Common myeloid progenitor, CD34-positive (primary cell): ENCODE measurements at places on chromosomes 1 and 21.

DNA sequence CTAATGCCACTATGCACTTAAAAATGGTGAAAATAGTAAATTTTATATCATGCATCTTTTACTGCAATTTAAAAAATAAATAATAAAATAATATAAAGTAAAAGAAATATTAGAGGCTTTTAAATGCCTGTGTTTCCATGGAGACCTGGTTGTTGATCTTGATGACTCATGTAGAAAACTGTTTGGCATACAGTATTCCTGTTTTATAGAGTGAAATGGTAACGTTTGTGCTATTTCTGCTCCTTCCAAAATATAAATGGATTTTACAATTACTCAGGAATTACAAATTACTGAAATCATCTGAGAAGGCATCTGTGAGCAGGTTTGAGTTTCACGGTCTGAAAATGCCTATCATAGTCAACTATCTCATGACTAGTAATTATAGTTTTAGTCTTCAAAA is 98.4 kb upstream of the USP25 start:
- DNase-seq = peak; percentile 35

GRCh38 chr1:78464449-78464891 is 26.3 kb upstream of the PTGFR start:
- no peak for DNase-seq

GRCh38 chr1:202134645-202135172 is 9.8 kb downstream of the ARL8A start:
- no peak for DNase-seq

DNA sequence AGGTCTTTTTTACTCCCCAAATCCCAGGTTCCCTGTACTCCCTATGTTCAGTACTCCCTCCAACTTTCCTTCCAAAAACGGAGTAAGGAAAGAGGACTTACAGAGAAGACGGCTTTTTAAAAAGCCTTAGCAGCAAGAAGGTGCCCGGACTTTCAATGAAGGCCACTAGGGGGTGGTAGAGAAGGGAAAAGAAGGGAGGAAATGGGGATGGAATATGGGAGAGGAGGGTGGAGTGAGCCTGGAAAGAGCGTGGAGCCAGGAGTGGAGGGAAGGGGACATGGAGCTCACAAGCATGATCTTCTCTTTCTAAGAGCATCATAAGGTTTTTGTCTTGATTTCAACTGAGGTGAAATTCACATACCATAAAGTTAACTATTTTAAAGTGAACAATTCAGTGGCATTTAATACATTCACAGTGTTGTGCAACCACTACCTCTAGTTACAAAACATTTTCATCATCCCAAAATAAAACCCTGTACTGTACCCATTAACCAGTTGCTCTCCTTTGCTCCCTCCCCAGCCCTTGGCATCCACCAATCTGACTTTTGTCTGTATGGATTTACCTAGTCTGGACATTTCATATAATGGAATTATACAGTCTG is 129.9 kb downstream of the ZNF281 start:
- no peak for DNase-seq

- DNase-seq = no peak
Observed at GRCh38 chr1:70899735-70900134, 147.9 kb downstream of the PTGER3 start.

DNA sequence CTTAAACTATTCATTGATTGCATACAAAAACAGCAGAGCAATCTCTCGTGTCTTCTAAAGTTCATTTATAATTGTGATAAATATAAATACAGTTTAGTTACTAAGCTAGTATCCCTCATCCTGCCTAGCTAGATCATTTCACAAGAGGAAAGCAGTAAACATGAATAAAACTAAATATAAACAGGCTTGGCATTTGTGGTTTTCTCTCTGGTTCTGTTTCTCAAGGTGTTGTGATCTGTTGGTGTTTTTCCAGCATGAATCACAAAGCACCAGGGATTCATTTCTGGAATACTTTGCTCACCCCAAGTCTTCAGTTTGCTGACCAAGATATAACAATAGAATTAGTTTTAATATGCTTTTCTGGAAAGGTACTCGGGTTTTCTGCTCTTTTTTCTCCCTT is 32.7 kb upstream of the GLIS1 start:
- DNase-seq = no peak

DNA sequence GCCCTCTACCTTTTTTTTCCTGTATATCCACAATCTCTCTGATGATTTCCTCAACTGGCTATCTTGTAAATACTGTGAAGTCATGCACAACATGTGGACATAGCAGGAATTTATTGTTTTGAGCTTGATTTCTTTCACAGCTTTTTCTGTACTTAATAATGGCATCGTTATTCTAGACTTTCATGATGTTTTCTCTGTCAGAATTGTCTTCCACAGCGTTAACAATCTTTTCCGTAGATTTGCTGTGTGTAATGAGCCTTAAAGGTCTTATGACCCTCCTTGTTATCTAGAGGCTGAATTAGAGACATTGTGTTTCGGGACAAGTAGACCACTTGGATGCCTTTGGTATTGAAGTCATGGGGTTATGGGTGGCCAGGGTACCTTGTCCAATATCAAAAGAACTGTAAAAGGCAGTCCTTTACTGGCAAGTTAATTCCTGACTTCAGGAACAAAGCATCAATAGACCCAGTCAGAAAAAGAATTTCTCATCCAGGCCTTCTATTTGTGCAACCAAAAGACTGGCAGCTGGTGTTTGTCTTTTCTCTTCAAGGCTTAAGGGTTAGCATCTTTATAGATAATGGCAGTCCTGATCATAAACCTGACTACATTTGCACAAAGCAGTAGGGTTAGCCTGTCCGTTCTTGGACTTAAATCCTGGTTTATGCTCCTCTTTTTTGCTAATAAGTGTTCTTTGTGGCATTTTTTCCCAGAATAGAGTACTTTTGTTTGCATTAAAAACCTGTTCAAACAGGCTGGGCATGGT is 30.1 kb upstream of the CHAF1B start:
- DNase-seq = no peak

DNA sequence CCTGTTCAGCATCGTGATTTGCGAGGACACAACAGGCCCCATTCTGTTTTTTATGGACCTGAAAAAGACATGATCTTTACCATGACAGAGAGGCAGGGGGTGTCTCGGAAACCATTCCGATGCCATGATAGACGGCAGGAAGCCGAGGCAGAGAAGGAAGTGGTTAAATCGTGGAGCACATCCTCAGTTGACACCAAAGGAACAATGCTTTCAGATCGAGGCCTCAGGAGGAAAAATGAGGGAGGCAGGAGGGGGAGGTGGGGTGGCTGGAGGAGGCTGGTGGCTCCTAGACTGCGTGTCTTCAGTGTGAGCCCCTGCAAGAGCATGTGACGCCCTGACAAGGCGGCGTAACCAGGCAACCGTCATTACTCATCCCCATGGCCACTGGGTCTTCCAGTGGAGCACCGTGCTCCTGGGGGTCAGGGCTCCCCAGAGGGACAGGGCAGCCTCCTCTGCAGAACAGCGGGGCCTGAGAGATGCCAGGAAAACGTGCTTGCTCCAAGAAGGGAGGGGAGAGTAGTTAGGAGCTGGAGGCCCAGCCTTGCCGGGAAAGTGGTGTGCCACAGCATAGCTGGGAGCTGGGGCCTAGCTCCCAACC is 172.8 kb upstream of the TMEM51 start:
- DNase-seq = peak; percentile 5

DNA sequence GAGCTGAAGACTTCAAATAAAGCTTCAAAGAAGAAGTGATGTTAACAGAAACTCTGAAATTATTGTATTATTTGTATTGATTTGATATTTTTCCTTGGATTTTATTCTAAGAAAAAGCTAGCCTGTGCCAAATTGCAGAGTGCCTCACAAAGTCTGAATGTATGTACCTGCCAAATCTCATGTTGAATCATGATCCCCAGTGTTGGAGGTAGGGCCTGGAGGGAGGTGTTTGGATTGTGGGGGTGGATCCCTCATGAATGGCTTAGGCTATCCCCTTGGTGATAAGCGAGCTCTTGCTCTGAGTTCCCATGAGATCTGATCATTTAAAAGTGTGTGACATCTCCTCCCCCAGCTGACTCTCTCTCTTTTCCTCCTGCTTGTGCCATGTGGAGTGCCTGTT is 43.6 kb downstream of the ACKR1 start:
- DNase-seq = no peak

DNA sequence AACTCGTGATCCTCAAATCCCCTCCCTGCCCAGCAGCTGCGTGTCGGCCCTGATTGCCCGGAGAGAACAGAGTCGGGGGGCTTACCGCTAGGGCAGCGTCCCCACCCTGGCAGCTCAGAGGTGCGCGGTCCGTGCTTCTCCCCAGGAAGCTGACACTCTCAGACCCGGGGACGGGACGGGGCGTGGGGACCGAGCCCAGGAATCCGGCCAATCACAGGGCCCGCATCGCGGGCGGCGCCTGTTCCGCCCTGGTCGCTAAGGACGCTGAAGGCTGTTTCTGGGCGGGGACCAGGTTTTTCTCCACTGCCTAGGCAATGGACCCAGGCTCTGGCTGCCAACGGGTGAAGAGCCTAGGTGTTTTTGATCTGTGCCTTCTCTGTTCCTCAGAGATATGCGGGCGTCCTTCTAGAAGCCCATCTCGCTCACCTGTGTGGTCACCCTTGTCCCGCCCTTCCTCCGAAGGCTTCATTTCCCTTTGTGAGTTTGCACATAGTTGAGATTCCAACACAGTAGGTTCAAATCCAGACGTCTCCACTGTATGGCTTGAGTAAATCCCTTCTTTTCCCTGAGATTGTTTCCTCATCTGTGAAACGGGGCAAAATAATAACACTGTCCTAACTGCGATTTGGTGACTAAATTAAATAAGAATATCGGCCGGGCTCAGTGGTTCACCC is at the start of gene C1orf87:
TSS of gene C1orf87 (minus strand) at position 166 of the 674 bp plus-strand sequence. CDS start 1,127 bp downstream, outside the sequence.
- DNase-seq = no peak

DNA sequence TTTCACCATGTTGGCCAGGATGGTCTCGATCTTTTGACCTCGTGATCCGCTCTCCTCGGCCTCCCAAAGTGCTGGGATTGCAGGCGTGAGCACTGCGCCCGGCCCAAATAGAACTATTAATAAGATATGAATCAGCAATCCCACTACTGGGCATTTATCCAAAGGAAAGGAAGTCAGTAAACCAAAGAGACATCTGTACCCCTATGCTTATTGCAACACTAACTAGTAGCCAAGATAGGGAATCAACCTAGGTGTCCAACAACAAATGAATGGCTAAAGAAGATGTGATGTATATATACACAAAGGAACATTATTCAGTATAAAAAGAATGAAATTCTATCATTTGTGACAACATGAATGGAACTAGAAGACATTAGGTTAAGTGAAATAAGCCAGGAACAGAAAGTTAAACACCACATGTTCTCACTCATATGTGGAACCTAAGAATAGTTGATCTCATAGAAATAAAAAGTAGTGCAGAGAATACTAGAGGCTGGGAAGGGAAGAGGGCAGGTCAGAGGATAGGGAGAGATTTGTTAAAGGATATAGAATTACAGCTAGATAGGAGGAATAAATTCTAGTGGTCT is 48.8 kb downstream of the XPR1 start:
- DNase-seq = no peak

- DNase-seq = peak; percentile 91
Observed at GRCh38 chr1:148263128-148263905, 111.2 kb upstream of the NBPF11 start.

GRCh38 chr1:222095606-222096475 is 354.0 kb upstream of the DUSP10 start:
- DNase-seq = peak; percentile 44

GRCh38 chr1:21175670-21176581 is 771 bp downstream of the EIF4G3 start:
- DNase-seq = no peak

GRCh38 chr1:82731216-82731615 is 930.5 kb downstream of the ADGRL2 start:
- peak; percentile 20 for DNase-seq

DNA sequence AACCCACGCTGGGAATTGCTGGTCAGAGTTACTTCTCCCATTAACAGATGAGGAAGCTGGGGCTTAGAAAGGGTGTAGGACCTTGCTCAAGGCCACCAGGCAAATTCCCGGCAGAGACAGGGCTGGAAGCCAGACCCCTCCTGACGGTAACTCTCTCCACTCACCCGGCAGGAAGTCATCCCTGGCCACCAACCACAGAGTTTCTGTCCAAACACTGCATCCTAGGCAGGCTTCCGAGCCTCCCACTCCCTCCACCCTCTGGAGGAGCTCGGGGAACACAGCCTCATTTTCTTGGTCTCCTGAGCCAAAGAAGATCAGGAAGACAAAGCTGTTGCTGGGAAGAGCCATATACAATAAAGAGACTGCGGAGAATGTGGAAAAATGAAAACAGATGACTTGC is 25.0 kb upstream of the ZNF436 start:
- DNase-seq = no peak

DNA sequence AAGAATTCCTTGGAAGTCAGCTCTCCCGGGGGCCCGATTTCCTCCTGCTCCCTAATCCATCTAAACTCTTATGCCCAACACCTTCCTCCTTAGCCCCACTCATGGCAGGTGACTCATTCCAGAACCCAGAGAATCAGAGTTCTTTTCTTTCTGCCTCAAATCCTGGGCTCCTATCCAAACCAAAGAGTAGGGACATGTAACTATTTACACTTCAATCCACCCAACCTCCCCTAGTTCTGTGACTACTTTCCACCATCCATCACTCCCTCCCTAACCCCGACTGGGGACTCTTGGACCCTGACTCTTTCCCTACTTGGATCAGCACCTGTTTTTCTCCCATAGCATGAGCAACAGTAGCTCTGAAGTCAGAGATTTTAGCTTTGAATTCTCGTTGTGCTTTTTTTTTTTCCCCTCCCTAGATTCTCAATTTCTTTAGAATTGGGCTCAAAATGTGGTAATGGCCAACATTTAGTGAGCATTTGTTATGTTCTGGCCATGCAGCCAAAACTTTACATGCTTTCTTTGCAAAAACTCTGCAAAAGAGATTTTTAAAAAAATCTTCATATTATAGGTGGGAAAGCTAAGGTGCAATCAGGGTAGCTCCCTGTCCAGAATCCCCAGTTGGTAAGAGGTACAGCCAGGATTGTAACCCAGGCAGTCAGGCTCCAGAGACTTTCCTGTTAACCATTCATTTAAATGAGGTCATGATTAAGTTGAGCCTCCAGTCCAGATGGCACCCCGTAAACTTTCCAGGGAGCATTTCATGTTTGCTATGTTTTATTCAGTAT is 7.5 kb upstream of the CYP4A11 start:
- DNase-seq = no peak

GRCh38 chr1:13803546-13804239 is 103.7 kb downstream of the PRDM2 start:
- no peak for DNase-seq

DNA sequence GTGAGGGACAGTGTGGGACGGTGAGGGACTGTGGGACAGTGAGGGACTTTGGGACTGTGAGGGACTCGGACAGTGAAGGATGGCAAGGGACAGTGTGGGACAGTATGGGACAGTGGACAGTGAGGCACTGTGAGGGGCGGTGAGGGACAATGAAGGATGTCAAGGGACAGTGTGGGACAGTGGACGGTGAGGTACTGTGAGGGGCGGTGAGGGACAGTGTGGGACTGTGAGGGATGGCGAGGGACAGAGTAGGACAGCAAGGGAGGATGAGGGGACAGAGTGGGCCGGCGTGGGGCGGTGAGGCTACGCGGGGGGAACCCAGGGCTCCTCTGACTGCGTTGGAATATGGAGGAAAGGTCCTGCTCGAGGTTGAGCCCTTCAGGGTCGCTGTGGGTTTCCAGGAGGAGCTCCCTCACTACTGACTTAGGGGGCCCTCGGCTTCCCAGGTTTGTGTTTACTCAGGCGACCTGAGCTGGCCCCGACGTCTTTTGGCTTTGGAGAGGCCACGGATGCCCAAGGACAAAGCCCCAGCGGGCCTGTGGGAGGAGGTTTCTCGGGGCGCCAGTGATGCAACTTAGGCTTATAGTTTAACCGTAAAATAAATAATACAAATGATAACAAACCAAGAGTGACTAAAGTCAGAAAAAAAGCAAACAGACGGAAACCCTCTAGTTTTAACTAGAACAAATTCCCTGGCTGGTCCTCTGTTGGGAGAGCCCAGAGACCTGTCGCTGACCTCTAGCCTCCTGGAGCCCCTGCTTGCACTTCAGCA is 1.1 kb upstream of the ERRFI1 start:
- DNase-seq = no peak
